Hepatic stellate cell (primary cell): ENCODE measurements at places on chromosomes 5 and 9.

DNA sequence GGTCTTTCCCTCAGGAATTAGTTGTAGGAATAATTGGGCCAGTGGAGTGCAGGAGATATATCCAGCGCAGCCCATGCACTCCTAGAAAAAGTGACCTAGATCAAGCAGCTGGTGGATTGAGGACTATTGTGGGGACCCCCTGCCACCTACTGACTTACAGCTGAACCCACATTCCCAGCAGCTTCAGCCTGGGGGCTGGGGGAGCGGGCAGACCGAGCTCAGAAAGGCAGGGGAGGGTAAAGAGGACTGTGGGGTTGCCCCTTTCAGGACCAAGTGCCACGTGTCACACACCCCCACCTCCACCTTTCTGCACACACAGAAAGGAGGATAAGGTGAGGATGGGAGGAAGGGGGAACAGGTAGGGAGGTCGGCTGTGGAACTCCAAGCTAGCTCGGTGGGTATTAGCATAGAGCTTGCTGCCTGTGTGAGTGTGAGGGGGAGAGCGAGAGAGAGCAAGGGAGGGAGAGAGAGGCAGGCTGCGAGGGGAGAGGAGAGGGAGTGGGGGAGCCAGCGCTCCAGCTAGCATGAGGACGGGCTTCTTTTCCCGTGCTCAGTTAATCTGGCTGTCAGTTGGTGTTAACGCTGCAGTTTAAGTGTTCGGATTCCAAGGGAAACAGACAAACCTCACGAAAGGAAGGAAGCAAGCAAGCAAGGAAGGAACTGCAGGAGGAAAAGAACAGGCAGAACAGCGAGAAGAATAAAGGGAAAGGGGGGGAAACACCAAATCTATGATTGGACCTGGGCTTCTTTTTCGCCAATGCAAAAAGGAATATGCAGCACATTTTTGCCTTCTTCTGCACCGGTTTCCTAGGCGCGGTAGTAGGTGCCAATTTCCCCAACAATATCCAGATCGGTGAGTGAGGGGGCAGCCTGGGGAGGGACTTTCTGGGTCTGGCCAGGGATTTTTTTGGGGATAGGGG, at the start of gene GRIA1:
TSS of gene GRIA1 (plus strand) at position 553 of the 920 bp plus-strand sequence.
- DNase-seq = no peak

GRCh38 chr5:142375944-142376411, 51.2 kb upstream of the SPRY4 start:
- no peak for DNase-seq

DNA sequence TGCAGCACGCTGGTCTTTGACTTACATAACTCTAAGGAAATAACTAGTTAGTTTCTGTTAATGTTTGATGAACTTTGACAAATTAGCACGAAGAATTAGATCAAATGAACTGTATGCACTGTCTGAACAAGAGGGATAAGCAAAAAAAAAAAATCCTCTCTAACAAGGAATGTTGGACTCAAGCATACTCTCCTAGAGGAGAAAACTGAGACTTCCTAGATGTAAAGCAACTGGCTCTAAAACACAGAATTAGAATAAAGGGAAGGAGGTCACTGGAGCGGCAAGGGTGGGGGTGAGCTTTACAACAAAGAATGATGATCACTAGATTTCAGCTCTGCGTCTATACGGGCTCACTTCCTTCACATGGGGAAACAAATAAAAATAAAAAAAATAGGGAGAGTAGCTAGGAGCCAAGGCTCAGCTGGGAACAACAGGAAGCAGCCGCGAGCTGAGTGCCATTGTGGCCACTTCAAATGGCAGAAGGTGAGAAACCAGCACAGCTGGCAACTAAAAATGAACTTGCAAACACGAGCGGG, 48.7 kb upstream of the CEMIP2 start:
- no peak for DNase-seq

- DNase-seq = no peak
Measured at GRCh38 chr9:106818034-106818433, 44.9 kb upstream of the ZNF462 start.

DNA sequence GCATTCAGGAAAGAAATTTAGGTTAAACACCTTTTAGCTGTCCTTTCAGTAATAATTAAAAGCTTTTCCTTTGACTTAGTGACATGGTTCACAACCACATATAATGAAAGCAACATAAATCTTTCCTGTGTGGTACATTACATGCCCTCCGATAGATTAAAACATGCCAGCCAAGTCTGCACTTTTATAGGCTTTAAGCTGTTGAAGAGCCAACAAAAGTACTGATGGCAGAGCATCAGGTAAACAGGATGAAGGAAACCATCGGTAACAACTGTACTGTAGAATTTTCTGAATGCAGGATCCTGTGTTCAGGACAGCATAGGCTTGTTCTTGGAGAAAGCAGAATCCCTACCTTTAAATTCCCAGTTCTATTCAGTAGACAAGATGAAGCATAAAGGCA, 226.6 kb downstream of the MLLT3 start:
- no peak for DNase-seq

DNA sequence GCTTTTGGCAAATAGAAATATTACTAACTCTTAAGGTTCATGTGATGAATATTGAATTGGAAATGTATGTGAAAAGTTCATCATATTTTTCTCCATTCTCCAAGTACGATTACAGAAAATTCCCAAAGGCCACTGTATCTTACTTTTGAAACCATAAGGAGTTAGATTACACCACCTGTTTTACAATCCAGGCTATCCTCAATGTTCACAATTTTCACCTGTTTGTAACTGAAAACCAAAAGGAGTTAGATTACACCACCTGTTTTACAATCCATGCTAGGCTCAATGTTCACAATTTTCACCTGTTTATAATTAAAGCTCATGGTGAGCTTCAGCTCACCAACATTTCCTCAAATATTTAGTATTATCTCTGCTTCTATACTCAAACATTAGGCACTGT, 188.0 kb downstream of the HCN1 start:
- DNase-seq = no peak
